ENCODE measurements at places on chromosomes 7 and 10. TPM values are rescaled to one million over a fixed set of nuclear protein-coding genes. Genes with fewer than 3 reads are reported as not detected.

MSMB gene
- total RNA-seq: 15.8 TPM

ANKRD22 gene
- total RNA-seq: 11.6 TPM

UPK3BL2 gene
- total RNA-seq: 20.3 TPM

SGCE gene
- total RNA-seq: 42.6 TPM

PLEKHS1 gene
- 0.75 TPM for total RNA-seq

SPDYE8 gene
- total RNA-seq: not detected

OR2A42 gene
- not detected for total RNA-seq

NUTM2B gene
- total RNA-seq: 2.4 TPM

KCNMA1 gene
- total RNA-seq: 101 TPM

GRCh38 chr7:137091396-137091795, 222.9 kb downstream of the CHRM2 start:
- no peak for DNase-seq

DNA sequence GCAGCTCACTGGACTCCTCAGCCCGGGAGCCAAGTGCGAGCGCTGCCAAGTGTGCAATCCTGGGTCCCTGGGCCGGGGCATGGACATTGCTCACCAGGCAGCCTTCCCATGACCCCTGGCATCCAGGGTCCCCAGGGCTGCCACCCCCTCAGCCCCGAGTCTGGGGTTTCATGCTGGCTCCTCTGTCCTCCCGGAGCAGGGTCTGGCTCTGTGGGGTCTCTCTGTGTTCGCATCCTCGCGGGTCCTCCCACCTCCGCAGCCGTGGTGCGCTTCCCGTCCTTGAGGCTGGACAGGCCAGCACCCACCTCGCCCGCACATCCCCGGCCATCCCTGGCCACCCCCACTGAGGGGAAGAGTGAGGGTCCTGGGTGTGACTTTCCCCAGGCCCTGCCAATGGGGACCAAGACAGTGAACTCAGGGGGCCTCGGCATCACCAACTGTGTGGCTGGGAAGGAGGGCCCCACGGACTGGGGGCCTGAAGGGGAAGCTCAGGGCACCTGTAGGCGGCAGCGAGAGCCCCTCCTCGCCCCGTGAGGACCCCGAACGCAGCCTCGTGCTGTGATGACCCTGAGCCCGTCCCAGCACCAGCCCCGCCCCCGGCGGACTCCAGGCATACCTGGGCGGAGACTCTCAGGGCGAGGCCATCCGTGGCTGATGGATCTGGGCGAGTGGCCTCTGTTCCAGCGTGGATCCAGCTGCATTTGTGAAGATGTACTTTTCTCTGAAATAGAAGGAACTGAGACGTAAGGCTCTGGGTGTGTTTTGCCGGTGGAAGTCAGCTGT, 50.3 kb upstream of the CFAP46 start:
- DNase-seq: no peak

DNA sequence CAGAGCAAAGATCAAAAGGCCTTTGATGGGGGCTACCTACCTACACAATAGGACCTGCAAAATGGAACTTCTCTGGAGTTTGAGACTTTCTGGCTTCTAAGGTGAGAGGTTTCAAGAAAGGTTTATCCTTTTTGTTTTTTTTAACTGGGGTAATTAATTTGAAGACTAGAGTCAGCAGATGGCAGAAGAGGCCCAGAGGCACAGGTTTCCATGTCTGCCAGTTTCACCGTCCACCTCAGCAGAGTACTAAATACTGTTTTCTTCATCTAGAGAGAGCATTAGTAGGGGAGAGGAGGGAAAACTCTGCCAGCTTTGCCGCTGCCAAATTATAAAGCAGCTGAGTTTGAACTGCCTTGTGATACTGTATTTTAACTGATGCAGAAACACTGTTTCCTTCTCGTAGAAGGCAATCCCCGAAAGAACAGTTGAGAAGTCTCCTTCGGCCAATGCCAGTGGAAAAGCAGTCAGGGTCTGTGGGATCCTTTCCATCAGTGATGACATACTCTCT, 138.7 kb downstream of the SLC25A13 start:
- no peak for DNase-seq

DNA sequence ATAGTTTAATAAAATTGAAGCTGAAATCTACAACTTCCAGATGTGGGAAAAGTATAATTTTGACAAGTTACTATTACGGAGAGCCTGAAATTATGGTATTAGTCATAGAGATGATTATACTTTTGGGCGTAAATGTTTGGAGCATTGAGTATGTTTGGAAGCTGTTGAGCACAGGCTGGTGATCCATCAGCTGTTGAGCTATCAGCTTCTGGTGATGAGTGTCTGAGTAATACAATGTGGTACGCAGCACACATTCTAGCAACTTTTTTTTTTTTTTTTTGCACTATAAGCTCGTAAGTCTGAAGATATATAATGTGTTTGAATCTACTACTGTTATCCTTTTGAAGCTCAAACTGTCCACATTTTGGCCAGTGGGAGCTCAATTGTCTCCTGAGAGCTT, 123.4 kb downstream of the ATE1 start:
- DNase-seq: no peak

DNA sequence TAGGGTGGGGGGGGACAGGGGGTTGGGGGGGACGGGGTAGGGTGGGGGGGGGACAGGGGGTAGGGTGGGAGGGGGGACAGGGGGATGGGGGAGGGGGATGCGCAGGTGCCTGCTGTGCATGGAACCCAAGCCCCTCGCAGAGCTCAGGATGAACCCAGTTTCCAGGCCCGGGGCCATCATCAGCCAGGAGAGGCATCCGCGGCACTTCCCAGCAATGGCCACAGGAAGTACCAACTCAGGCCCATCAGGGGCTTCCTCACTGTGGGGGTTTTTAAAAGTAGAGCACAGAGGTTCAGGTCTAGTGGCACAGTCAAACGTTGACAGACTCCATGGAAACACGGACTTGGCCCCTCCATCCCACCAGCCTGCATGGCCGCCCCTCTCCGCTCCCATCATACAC, 172.7 kb downstream of the DIP2C start:
- no peak for DNase-seq

GRCh38 chr10:72126184-72126871, 38.0 kb upstream of the SPOCK2 start:
- DNase-seq: no peak

GRCh38 chr7:50962962-50963374, 180.3 kb upstream of the GRB10 start:
- DNase-seq: peak; percentile 91

DNA sequence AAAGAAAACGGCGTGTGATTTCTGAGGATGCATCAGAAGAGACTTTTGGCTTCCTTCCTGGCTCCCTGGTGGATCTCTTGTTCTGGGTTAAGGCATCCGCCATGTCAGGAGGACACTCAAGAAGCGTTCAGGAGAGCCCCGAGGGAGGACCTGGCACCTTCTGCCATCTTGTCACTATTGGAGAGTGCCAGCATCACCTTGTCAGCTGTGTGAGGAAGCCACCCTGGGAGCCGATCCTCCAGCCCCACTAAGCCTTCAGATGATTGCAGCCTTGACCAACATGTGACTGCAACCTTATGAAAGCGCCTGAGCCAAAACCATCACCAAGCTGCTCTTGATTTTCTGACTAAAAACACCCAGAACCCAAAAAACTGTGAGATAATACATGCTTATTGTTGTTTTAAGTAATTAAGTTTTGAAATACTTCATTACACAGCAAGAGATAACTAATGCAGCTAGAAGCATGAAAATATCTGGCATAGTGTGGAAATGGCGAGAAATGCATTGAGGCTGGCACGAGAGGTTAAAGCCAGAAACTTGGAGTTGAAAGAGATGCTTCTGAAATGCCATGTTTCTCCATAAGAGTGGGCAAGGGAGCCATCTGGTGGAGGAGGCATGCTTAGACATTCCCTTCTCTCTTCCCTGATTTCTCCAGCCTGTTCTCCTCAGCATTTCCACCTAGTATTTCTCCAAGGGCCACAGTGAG, 5.4 kb upstream of the ZFYVE27 start:
- peak; percentile 75 for DNase-seq

- no peak for DNase-seq
These were observed 67.8 kb downstream of the TBXAS1 start for GRCh38 chr7:139896831-139897230.

DNA sequence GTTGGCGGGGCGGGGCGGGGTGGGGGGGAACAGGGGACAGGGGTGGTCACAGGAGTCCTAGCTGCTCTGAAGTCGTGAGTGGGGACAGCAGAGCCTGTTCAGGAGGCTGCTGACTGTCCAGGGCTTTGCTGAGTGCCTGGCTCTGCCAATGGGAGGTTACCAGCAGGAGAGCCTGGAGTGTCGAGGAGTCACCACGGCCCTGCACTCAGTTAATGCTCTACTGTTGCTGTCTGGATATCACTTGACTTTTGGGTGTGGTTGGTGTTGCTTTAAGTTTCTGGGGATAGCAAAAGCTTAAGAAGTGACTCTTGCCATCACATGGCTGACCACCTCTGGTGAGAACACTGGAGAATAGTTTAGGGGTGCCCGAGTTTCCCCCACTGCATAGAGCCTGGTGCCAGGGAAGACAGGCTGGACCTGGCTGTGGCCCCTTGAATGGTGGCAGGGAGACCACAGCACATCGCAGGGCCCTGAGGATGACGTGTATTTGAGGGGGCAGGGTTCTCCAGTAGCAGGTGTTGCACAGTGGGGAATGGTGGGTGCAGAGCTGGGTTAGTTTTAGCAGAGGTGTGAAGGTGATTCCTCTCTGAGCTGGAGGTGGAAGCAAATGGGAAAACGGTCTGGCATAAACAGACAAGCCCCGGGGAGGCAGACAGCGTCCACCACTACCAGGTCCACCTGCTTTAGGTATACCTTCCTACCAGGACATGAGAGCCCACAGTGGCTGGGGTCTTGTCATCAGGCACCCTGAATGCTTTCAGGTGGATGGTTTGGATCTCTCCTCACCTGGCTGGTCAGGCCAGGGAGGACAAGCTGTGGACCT, 54.2 kb upstream of the CAMK2B start:
- no peak for DNase-seq

DNA sequence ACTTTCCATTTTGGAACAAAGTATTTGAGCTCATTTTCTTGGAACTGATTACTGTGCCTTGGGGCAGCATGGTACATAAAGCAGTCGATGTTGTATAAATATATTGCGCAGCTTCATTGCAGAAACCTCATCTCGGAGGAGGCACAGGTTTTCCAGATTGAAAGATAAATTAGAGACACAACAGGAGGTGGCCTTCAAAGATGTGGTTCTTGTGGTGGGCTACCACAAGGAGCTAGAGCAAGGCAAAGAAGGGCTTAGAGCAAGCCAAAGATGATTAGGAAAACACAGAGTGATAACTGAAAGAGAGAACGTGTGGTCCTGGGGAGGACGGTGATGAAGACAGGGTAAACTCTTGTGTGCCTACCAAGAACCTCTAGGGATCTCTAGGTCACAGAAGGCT, 169.1 kb upstream of the TNS3 start:
- no peak for DNase-seq

DNA sequence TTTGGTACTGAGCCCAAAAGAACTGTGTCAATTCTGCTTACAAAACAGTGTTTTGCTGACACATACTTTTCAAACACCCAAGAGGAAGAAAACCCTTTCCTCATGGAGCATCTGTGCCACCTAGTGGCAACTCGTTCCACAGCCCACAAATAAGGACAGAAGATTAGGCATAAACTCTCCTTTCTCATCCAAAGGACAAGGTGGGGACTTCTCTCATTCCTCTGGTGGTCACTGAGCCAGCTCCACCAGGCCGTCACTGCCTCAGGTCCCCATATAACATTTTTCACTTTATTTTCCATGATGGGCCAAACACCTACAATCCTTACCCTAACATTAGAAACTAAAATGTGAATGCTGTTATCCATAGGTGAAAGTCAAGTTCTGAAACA, 76.9 kb downstream of the RNF216 start:
- peak; percentile 84 for DNase-seq

GRCh38 chr10:45155784-45156183, 155.1 kb downstream of the ZNF22 start:
- no peak for DNase-seq

GRCh38 chr10:59770689-59771088, 17.4 kb upstream of the MRLN start:
- no peak for DNase-seq

GRCh38 chr7:35694161-35694783, 663 bp downstream of the HERPUD2 start:
- no peak for DNase-seq

- DNase-seq: no peak
These were observed 130.6 kb downstream of the WDR11 start for GRCh38 chr10:120981601-120982391.

DNA sequence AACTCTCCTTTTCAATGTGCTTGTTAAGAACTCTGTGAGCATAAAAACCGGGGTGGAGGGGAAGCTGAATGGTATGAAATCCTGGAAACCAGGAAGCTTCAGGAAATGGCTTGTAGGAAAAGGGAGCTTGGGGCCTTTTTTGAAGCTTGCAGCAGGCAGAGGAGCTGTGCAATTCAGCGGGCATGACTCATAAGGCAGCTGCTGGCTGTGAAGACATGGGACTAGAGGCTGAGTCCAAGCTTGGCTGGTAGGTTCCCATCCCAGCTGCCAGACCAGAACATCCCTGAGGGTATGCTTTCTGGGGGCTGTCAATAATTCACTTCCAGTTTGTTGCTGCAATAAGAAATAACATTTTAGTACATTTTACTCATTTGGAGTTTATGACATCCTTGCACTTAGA, 36.8 kb upstream of the CDC14C start:
- DNase-seq: no peak

- DNase-seq: no peak
These were observed 8.2 kb downstream of the SLK start for GRCh38 chr10:103975169-103975568.

DNA sequence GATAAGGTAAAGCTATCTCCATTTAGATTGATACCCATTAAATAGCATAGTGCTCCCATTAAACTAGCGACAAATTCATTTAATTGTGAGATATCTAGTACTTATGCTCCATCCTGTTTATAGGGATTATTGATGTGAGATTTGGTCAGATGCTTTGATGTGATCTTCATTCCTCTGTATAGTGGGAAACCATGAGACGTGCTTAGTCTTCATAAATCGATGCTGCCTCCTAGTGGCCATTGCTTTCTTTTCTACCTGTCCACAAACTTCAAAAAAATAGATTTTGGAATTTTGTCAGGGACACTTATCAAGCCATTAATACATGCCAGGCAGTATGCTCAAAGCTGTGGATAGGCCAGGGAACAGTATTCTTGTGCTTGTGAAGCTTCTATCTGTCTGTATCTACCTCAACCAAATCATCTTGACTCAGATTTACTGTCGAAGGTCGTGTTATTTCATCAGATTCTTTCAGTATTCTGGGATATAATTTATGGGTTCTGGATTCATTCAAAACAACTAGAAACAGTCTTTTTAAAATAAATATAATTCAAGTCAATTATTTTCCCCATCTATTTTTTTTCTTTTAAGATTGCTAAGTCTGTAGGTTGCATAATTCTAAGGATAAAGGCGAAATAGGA, 12.0 kb downstream of the LSM8 start:
- DNase-seq: peak; percentile 64

GRCh38 chr7:46695051-46695708, 774.1 kb upstream of the IGFBP3 start:
- DNase-seq: peak; percentile 84

- no peak for DNase-seq
These were observed 28.7 kb downstream of the CFAP46 start for GRCh38 chr10:132913559-132914115.
